ENCODE measurements at places on chromosomes 5 and 9. TPM values are rescaled to one million over a fixed set of nuclear protein-coding genes. Genes with fewer than 3 reads are reported as not detected.

DNA sequence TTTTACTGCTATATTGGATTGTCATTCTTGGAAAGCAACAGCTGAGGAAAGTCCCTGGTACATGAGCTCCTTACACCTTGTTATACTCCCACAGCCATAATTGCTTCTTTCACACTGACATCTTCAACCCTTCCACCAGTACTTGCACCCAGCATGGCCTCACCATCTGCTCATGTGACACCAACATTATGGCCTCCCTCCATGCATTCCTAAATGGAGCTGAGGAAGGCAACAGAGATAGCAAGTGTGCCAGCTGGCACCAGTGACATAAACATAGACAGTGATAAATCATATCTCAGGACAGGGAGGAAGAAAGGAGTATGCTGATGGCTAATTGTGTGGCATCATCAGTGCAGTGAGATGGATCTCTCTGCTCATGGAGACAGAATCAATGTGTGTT is 119.5 kb downstream of the BAAT start:
- no peak for DNase-seq
- H3K27ac ChIP-seq = no peak overlapping the region
- H3K4me3 ChIP-seq = no peak overlapping the region
- H3K4me1 ChIP-seq = no peaks in the 10 kb centered on the region

INSYN2B gene
- not detected for total RNA-seq

DNA sequence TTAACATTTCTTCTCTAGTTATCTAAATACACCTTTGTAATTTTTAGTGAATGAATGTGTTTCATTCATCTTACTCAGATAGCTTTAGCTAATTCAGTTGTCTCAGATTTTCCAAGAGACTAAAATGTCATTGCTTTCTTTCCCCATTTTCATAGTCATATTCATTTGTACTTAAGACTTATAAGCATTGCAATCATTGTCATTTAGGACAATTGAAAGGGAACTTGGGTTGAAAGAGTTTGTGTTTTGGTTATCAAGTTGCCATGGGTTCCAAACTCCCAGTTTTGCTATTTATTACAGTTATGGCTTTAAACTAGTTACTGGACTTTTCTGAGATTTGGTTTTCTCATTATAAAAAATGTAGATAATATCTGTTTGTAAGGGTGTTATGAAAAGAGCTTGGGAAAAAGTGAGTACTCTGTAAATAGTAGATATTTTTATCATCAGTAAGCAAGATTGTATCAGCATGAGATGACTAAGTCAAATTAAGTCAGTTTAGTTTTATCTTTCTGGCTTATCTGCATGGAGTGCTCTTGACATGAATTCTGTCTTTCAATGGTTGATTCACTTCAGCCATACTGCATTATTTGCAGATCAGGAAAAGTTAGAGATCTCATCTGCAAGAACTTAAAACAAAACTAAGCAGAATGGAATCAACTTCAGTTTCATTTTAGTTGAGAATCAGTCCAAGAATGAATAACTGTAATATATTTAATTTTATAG is 107.5 kb downstream of the PBX3 start:
- H3K4me3 ChIP-seq = no peak overlapping the region
- H3K36me3 ChIP-seq = no peaks in the 10 kb centered on the region
- peaks cover 15% of the 10 kb centered on the region for H3K4me1 ChIP-seq
- H3K27me3 ChIP-seq = no peaks in the 10 kb centered on the region

DNA sequence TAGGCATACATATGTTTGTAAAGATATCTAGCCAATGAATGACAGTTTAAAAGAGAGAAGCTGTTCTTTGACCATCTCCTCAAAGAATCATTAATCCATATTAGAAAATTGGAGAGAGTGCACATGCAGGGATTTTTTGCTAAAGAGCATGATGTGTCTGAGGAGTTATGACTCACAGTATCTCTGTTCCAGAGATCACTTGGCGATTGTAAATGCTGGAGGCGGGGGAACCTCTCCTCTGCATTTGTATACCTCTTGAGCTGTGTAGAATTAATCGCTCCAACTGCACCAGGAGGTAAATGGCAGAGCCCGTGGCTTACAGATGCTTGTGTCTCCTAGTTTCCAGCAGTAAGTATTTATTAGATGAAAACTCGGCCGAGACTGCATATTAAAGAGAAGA is 3.6 kb upstream of the SPATA31D1 start:
- no peaks in the 10 kb centered on the region for H3K4me1 ChIP-seq
- no peak overlapping the region for H3K4me3 ChIP-seq
- no peaks in the 10 kb centered on the region for H3K27me3 ChIP-seq

MARVELD2 gene
- total RNA-seq = 0.74 TPM

DNA sequence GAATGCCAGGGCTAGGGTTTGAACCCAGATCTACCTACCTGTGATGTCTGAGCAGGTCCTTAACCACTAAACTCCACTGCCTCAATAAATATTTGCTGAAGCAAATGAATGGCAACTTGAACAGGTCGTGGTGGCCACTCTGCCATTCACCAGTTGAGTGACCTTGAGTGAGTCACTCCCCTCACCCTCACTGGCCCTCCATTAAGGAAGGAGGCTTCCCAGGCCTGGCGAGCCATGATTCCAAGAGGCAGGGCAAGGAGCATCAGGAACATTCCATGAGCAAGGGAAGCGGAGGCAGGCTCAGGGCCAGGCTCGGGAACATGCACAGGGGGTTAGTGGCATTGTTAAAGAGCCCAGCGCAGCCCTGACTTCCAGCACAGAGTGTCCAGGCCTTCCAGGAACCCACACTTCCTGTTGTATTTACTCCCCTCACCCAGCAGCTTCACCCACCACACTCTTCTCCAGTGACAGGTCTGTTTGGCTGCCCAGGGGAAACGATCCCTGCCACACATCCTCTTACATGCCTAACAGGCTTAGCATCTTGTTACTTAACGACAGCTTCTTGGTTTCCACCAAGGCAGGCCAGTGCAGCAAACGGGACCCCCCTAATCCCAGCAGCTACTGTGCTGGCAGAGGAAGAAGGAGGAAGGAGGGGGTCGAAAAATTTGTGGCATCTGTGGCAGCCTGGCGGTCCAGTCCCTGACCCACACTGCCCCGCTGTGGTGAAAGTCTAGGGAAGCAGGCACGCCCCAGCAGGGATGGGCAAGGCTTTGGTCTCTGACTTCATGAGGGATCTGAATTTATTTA is 43.7 kb upstream of the TTC1 start:
- no peaks in the 10 kb centered on the region for H3K4me1 ChIP-seq
- no peak overlapping the region for H3K27ac ChIP-seq
- H3K27me3 ChIP-seq = peaks cover 50% of the 10 kb centered on the region
- no peaks in the 10 kb centered on the region for H3K36me3 ChIP-seq
- DNase-seq = peak; percentile 31
- no peak overlapping the region for H3K4me3 ChIP-seq

TMEFF1 gene
- 0.19 TPM for total RNA-seq

DNA sequence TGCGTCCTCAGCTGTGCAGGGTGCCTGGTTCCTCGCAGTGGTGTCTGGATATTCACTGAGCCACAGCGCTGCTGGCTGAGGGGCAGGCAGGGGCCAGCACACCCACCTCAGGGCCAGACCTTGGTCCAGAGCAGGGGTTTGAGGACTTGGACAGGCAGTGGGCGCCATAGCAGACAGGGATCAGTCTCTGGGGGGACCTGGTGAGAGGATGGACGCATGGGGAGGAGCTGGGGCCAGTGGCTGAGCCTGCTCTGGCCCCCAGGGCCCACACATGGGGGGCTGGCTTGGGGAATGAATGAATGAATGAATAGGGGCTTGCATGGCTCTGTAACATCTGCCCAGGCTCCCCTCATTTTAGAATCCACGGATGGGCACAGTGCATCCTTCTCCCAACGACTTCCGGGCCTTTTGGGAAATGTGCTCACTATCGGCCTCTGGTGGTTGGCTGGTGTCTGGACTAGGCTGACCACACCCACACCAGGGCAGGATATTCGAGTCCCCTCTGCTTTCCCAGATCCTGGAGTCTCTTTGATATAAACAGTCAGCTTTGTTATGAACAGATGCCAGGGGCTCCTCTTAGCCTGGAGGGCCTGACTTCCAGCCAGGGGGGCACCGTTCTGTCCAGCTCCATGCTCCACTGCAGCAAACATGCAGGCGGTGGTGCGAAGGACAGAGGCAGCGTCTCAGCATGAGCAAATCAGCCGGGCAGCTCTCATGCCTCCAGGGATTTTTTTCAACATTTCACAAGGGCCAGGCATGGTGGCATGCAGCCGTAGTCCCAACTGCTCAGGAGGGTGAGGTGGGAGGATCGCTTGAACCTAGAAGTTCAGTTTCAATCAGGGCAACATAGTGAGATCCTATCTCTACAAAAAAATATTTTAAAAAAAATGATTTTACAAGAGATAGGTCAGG is 62.6 kb downstream of the NEK6 start:
- DNase-seq = peak; percentile 48
- H3K4me1 ChIP-seq = no peaks in the 10 kb centered on the region
- H3K36me3 ChIP-seq = no peaks in the 10 kb centered on the region
- H3K27me3 ChIP-seq = no peaks in the 10 kb centered on the region
- no peak overlapping the region for H3K4me3 ChIP-seq

GPR150 gene
- 1.7 TPM for total RNA-seq

DNA sequence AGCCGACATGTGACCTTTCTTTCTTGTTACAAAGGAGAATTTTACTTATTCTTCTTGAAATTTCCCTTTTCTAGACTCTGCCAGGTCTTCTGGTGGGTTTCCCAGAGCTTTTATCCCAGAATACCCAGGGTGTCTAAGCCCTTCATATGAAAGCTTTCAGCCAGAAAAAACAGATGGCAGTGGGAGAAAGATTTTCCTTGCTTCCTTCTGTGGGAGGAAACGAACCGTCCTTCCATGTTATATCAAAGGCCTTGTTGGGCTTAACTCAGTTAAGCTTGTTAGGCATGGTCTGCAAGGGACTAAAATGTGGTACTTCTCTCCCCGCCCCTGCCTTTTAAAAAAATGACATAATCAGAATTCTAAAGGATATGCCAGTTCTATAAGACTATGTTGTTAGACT is 47.5 kb downstream of the SPATA31D1 start:
- H3K4me3 ChIP-seq = no peak overlapping the region
- H3K27me3 ChIP-seq = no peaks in the 10 kb centered on the region
- DNase-seq = no peak
- no peaks in the 10 kb centered on the region for H3K36me3 ChIP-seq
- H3K27ac ChIP-seq = no peak overlapping the region

PCYOX1L gene
- 24.4 TPM for total RNA-seq

KIF20A gene
- 39.9 TPM for total RNA-seq

TMEM171 gene
- total RNA-seq = not detected

CDC25C gene
- total RNA-seq = 22.6 TPM

- no peaks in the 10 kb centered on the region for H3K27me3 ChIP-seq
- no peak for DNase-seq
- H3K4me3 ChIP-seq = no peak overlapping the region
- H3K27ac ChIP-seq = no peak overlapping the region
- no peaks in the 10 kb centered on the region for H3K36me3 ChIP-seq
- no peaks in the 10 kb centered on the region for H3K4me1 ChIP-seq
Measured at GRCh38 chr5:61842840-61843239, 463.2 kb upstream of the KIF2A start.

GRCh38 chr5:58753446-58753845 is 170.6 kb downstream of the RAB3C start:
- peaks cover 29% of the 10 kb centered on the region for H3K27me3 ChIP-seq
- H3K36me3 ChIP-seq = no peaks in the 10 kb centered on the region
- H3K4me1 ChIP-seq = peaks cover 13% of the 10 kb centered on the region
- H3K4me3 ChIP-seq = no peak overlapping the region
- H3K27ac ChIP-seq = no peak overlapping the region

TMEM167A gene
- total RNA-seq = 65.1 TPM

SLC4A9 gene
- total RNA-seq = 0.07 TPM

GABRB2 gene
- not detected for total RNA-seq

CLPTM1L gene
- total RNA-seq = 78.6 TPM

DNA sequence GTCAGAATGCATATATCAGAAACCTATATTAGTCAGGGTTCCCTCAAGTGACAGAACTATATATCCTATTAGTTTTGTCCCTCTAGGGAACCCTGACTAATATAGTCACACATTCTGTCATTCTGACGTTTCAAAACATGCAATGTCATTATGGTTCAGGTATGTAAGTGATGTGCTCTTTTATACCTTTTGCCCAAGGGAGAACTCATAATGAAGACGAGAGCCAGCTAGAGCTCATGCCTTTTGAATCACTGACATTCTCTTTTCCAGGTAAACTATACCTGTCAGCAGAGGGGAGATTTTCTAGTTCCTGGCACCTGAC is 576.7 kb downstream of the LRRC70 start:
- no peaks in the 10 kb centered on the region for H3K27me3 ChIP-seq
- no peak overlapping the region for H3K4me3 ChIP-seq
- H3K27ac ChIP-seq = no peak overlapping the region
- DNase-seq = no peak
- H3K4me1 ChIP-seq = no peaks in the 10 kb centered on the region

- H3K27me3 ChIP-seq = peaks cover 4% of the 10 kb centered on the region
- no peaks in the 10 kb centered on the region for H3K4me1 ChIP-seq
- no peak overlapping the region for H3K4me3 ChIP-seq
- DNase-seq = no peak
Measured at GRCh38 chr9:125732562-125732961, 14.6 kb upstream of the PBX3 start.

GRCh38 chr9:14511452-14511851 is 181.8 kb downstream of the ZDHHC21 start:
- no peaks in the 10 kb centered on the region for H3K4me1 ChIP-seq
- H3K27ac ChIP-seq = no peak overlapping the region
- DNase-seq = no peak
- H3K4me3 ChIP-seq = no peak overlapping the region
- no peaks in the 10 kb centered on the region for H3K36me3 ChIP-seq

DNA sequence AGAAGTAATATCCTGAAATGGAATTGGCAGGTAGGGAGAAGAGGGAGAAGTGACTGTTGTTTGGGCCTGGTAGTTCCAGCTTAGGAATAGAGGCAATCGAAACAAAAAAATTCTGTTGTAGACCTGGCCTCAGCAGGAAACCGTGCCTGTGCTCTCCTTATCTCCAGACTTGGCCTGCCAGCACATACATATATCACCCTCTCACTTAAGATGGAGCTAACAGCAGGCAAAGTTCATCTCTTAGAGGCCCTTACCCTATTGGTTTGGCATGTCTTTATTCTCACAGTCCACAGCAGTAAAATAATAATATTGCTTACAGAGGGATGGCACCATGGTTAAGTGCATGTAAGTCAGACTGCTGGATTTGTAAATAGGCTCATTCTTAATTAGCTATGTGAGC is 19.6 kb upstream of the TNC start:
- no peak overlapping the region for H3K27ac ChIP-seq
- H3K36me3 ChIP-seq = no peaks in the 10 kb centered on the region
- no peak for DNase-seq
- H3K4me1 ChIP-seq = no peaks in the 10 kb centered on the region
- no peak overlapping the region for H3K4me3 ChIP-seq
- H3K27me3 ChIP-seq = peaks cover 48% of the 10 kb centered on the region

CDH6 gene
- total RNA-seq = not detected

SLC27A6 gene
- total RNA-seq = not detected

DMRT3 gene
- not detected for total RNA-seq

OR1Q1 gene
- not detected for total RNA-seq

SSBP2 gene
- total RNA-seq = 13.5 TPM

NOXA1 gene
- total RNA-seq = 1.8 TPM

DNA sequence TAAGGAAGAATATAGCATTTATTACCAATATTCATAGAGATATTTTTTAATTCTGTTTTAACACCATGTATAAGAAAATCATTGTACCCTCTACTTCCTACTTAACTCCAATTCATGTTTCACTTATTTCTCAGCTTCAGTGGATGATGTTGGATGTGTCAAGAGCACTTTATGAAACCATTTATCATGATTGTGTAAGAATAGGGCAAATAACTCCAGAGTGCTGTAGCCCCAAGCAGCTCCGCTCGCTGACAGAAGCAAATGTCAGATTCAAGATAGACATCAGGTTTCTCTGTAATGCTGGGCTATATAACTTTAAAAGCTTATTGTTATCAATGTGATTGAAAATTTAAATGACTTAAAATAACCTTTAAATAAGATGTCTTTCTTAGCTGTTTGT is 50.4 kb downstream of the MAST4 start:
- no peak overlapping the region for H3K27ac ChIP-seq
- no peaks in the 10 kb centered on the region for H3K27me3 ChIP-seq
- peaks cover 4% of the 10 kb centered on the region for H3K4me1 ChIP-seq
- H3K4me3 ChIP-seq = no peak overlapping the region
- no peaks in the 10 kb centered on the region for H3K36me3 ChIP-seq
- no peak for DNase-seq

All from activated T-cell treated with anti-CD3 and anti-CD28 coated beads, Interleukin-2, amount 50 U/mL, for 72 hours (primary cell).